ENCODE measurements at places on chromosomes 1 and 21.

DNA sequence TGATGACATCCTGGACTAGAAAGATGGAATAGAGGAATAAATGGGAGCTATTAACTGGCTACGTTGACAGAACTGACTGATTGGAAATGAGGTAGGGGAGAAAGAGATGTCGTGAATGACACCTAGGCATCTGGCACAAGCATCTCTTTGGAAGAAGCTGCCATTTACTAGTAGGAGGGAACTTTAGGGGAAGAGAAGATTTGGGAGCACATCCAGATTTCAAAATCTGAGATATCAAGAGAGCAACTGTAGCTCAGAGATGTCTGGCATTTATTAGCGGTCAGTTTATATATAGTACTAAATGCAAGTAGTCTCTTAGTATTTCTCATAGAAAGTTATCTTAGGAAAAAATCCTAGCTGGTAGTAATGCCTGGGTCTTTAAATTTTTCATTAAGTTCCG is 131.9 kb upstream of the C1orf105 start:
- no peak for DNase-seq

DNA sequence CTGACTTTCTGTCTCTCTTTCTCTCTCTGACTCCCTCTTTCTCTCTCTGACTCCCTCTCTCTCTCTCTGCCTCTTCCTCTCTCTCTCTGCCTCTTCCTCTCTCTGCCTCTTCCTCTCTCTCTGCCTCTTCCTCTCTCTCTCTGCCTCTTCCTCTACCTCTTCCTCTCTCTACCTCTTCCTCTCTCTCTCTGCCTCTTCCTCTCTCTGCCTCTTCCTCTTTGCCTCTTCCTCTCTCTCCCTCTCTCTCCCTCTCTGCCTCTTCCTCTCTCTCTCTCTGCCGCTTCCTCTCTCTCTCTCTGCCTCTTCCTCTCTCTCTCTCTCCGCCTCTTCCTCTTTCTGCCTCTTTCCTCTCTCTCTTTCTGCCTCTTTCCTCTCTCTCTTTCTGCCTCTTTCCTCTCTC is 18.6 kb upstream of the ANKRD45 start:
- DNase-seq: no peak

DNA sequence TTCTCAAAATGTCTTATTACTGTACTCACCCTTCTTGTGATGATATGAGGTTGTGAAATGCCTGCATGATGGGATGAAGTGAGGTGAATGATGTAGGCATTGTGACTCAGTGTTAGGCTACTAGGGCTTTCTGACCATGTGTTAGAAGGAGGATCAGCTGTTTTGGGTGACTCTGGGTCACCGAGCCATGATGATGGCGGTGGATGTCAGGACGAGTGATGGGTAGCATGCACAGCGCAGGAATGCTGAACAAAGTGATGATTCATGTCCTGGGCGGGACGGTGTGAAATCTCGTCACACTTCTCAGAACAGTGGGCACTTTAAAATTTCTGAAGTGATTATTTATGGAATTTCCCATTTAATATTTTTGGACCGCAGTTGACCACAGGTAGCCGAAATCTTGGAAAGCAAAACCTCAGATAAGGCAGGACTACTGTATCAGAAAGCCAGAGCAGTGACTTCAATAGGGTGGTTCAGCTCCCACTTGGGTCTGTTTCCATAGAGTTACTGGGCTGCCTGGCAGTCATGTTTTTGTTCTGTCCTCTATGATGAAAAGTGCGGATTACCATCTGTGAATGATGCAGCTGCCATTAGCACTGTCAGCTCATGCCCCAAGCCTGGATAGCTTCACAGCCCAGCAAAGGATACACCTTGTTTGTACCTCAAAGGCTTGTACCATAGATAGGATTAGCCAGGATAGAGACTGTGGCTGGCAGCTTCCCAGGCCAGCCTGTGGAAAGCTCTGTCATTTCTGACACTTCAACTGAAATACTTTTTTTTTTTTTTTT is 26.6 kb downstream of the IL6R start:
- DNase-seq: no peak

- no peak for DNase-seq
These were observed 11.6 kb upstream of the TTC39A start for GRCh38 chr1:51341876-51342496.

Data from NCI-H187 (cell line).